ENCODE measurements at places on chromosomes 4 and X.

DNA sequence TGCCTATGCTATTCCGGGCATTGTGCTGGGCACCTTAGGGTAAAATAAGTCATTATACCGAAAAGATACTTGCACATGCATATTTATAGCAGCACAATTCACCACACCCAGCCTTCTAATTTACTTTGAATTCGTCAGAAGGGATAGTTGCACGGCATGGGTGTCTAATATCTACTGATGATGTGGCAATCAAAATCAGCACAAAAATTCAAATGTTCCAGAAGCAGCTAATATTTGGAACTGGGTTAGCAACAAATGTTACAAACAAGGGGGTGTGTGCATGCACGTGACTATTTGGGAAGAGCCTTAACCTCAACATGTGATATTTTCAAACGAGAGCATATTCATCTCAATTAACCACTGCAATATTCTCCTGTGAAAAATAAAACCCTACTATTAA lies 79.7 kb upstream of the PRSS48 start:
- no peaks in the 10 kb centered on the region for H3K27me3 ChIP-seq
- peak overlapping the region; percentile 98 for H3K27ac ChIP-seq
- H3K36me3 ChIP-seq = no peaks in the 10 kb centered on the region
- peaks cover 53% of the 10 kb centered on the region for H3K4me1 ChIP-seq
- peak overlapping the region; percentile 56 for H3K4me3 ChIP-seq

DNA sequence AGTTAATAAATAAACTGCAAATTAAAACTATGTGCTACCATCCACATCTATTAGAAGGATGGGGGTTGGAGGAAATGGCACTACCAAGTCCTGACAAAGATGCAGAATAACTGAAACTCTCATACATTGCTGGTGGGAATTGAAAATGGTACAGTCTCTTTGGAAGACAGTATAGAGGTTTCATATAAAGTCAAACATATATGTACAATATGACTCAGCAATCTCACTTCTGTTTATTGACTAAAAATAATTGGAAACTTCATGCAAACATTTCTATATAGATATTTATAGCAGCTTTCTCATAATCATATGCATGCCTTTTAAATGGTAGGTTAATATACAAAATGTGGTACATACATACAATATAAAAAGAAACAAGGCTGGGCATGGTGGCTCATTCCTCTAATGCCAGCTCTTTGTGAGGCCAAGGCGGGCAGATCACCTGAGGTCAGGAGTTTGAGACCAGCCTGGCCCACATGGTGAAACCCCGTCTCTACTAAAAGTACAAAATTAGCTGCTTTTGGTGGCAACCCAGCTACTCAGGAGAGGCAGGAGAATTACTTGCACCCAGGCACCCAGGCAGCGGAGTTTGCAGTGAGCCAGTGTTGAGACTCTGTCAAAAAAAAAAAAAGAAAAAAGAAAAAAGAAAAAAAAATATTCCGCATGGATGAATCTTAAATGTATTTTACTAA lies 225.0 kb upstream of the CXXC4 start:
- no peak for DNase-seq
- H3K4me3 ChIP-seq = no peak overlapping the region
- H3K27me3 ChIP-seq = no peaks in the 10 kb centered on the region
- no peak overlapping the region for H3K27ac ChIP-seq
- H3K36me3 ChIP-seq = no peaks in the 10 kb centered on the region
- no peaks in the 10 kb centered on the region for H3K4me1 ChIP-seq

- H3K27me3 ChIP-seq = no peaks in the 10 kb centered on the region
- no peak for DNase-seq
- no peaks in the 10 kb centered on the region for H3K36me3 ChIP-seq
- no peak overlapping the region for H3K27ac ChIP-seq
- no peaks in the 10 kb centered on the region for H3K4me1 ChIP-seq
- H3K4me3 ChIP-seq = no peak overlapping the region
Observed at GRCh38 chrX:40340116-40340515, 240.7 kb upstream of the ATP6AP2 start.

- H3K27ac ChIP-seq = no peak overlapping the region
- H3K4me3 ChIP-seq = no peak overlapping the region
- no peaks in the 10 kb centered on the region for H3K36me3 ChIP-seq
- H3K4me1 ChIP-seq = no peaks in the 10 kb centered on the region
- DNase-seq = no peak
Observed at GRCh38 chr4:60938181-60938580, 261.9 kb upstream of the ADGRL3 start.

- no peaks in the 10 kb centered on the region for H3K4me1 ChIP-seq
- H3K4me3 ChIP-seq = no peak overlapping the region
- DNase-seq = no peak
- no peak overlapping the region for H3K27ac ChIP-seq
- no peaks in the 10 kb centered on the region for H3K27me3 ChIP-seq
Observed at GRCh38 chr4:170769862-170770261, 680.1 kb upstream of the AADAT start.

GRCh38 chr4:113773014-113773413 lies 11.5 kb upstream of the CAMK2D start:
- H3K4me1 ChIP-seq = no peaks in the 10 kb centered on the region
- no peaks in the 10 kb centered on the region for H3K27me3 ChIP-seq
- no peak for DNase-seq
- H3K36me3 ChIP-seq = no peaks in the 10 kb centered on the region

DNA sequence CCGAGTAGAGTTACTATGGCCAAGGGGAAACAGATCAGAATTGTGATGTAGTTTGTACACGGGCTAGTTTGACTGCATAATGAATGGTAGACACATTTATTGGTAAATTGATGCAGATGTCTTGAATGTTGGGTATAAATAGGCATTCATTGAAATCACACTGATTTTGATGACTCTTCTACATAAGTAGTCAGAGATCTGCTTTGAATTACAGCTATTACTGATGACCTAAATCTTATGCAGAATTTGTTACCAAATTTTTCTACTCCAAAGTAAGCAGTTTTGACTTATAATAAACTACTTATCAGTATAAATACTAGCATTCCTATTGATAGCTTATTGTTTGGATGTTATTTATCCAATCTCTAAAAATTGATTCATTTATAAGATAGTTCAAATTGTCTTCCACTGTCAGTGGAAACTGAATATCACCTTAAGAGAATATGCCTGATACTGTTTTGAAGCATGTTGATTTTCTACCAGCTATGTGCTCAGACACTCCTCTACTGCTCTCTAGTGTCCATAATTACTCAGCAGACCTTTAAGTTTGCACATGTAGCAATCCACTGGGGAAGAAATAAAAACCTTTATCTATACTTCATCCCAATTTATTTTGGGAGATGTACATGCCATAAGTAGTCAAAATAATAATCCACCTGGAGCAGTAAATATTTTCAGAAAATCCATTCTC lies 120.3 kb downstream of the RASL11B start:
- no peak overlapping the region for H3K27ac ChIP-seq
- no peaks in the 10 kb centered on the region for H3K36me3 ChIP-seq
- H3K4me1 ChIP-seq = peaks cover 16% of the 10 kb centered on the region
- H3K27me3 ChIP-seq = no peaks in the 10 kb centered on the region

DNA sequence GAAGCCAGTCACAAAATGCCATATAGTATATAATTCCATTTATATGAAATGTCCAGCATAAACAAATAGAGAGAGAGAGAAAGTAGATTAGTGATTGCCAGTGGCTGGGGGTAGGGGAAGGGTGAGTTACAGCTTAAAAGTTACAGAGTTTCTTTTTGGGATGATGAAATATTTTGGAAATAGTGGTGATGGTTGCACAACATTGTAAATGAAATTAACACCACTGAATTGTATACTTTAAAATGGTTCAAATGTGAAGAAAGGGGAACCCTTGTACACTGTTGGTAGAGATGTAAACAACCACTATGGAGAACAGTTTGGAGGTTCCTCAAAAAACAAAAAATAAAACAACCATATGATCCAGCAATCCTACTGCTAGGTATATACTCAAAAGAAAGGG lies 131.2 kb upstream of the GPC4 start:
- H3K36me3 ChIP-seq = no peaks in the 10 kb centered on the region
- no peaks in the 10 kb centered on the region for H3K27me3 ChIP-seq
- DNase-seq = no peak
- H3K27ac ChIP-seq = no peak overlapping the region
